Astrocyte (in vitro differentiated cells and primary cell): ENCODE measurements at places on chromosomes 6 and 20.

GRCh38 chr6:82954356-82954755 lies 111.3 kb downstream of the UBE3D start:
- no peak for DNase-seq

- no peak for DNase-seq
Measured at GRCh38 chr20:1945660-1946059, 48.2 kb downstream of the PDYN start.

DNA sequence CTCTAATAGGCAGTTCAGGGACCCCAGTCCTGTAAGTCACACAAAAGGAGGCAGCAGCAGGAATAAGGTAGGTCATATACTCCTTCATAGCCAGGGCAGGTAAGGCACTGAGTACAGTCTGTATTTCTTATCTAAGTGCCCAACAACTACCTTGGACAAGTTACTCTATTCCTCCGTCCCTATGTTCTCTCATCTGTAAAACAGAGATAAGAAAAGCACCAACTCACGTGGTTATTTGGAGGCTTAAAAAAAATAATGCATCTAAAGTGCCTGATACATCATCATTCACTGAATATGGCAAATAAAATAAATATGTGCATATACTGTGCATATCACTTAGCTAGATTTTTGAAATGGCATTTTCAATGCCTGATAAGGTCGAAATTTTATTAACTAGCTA lies 298.1 kb upstream of the CDYL start:
- DNase-seq, result no peak

DNA sequence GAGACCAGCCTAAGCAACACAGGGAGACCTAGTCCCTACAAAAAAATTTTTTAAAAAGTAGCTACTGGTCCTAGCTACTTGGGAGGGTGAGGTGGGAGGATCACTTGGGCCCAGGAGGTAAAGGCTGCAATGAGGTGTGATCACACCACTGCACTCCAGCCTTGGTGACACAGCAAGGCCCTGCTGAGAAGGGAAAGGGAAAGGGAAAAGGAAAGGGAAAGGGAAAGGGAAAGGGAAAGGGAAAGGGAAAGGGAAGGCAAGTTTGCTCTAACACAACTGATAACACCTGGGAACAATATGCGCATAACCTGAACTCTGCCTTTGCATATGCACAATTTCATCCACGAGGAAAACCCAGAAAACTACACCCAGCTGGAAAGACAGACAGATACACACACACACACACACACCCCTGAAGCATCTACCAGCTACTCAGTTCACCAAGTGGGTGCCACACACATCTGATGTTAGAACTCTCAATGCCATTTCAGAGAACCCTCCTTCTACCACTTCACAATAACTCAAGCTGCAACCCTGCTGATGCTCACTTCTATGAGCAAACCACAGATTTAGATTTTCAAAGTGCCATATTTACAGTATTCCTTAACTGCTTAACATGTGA lies 19.1 kb downstream of the B4GALT5 start:
- no peak for DNase-seq

GRCh38 chr6:79941489-79942151 lies 5.7 kb downstream of the ELOVL4 start:
- no peak for DNase-seq

DNA sequence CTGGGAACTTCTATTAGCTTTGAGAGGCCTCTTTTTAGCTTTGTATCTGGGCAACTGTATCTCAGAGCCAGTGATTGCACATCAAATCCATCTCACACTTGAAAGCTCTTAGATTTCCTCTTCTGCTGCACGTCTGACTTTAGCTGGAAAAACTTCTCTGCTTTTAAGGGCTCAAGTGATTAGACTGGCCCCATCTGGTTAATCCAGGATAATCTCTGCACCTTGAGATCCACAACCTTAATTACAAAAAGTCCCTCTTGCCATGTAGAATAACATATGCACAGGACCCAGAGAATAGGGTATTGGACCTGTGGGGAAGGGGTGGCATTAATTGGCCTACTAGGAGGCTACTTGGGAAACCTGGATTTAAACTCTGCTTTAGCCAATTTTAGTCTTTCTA lies 24.2 kb downstream of the KLHL31 start:
- no peak for DNase-seq

GRCh38 chr20:34990661-34991214 lies 35.1 kb downstream of the MYH7B start:
- DNase-seq, result no peak

DNA sequence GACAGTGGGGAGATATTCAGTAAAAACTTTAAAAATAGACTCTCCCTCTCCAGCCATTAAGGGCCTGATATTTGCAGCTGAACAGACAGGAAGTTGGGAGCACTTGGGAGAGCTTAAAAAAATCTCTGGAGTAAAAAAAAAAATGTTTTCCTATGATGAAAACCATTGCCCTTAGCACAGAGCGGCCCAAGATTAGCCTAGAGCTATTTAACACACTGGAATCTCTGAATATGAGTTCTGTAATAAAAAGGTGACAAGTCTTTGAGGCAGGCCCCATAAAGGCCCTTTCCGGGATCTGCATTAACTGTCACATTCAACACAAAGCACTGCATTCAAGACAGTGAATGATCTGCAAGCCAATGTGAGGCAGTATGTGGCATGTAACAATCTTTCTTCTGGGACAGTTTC lies 393.7 kb downstream of the ZFAND3 start:
- no peak for DNase-seq

- peak; percentile 91 for DNase-seq
Measured at GRCh38 chr6:14542670-14543366, 425.2 kb downstream of the CD83 start.

DNA sequence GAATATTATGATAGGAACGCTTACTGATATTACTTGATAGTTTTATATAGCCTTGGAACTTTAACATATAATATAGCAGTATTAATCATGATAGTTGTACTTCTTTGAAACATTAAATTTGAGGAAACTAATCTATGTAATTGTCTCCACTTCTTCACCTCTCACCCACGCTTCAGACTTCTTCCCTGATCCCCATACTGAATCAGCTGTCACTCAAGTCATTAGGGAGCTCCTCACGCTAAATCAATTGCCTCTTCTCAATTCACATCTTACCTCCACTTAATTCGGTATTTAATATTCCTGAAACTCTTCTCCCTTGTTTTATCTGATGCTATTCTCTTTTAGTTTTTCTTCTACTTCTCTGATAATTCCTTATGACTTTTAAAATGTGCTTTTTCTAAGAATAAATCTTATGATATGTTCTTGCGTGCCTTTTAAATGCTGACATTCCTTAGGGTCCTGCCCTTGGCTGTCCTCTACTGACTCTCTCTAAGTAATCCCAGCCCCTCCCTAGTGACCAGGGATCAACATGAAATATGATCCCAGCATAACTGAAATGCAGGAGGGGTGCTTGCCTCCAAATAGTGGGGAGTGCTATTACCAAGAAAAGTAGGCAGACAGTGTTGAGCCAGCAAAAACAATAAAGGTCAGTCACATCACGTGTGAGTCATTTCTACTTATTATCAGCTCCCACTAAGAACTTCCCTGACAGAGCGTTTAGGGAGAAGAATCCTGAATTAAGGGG lies 9.9 kb downstream of the ANKRD66 start:
- no peak for DNase-seq

DNA sequence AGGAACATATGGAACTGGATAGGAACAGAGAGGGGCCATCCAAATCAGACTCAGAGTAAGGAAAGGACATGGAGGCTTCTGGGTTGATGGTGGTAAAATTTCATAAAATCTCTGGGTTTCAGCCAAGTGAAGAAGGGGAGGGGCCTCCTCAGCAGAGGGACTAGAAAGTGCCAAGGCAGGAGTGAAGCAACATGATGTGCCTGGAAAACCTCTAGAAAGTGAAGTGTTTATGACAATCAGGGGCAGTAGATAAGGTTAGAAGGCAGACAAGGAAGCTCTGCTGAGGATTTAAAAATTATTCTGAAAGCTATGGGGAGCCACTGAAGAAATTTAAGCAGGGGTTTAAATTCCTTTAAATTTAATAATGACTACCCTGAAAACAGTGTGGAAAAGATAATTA lies 126.0 kb upstream of the TENT5A start:
- DNase-seq, result no peak

DNA sequence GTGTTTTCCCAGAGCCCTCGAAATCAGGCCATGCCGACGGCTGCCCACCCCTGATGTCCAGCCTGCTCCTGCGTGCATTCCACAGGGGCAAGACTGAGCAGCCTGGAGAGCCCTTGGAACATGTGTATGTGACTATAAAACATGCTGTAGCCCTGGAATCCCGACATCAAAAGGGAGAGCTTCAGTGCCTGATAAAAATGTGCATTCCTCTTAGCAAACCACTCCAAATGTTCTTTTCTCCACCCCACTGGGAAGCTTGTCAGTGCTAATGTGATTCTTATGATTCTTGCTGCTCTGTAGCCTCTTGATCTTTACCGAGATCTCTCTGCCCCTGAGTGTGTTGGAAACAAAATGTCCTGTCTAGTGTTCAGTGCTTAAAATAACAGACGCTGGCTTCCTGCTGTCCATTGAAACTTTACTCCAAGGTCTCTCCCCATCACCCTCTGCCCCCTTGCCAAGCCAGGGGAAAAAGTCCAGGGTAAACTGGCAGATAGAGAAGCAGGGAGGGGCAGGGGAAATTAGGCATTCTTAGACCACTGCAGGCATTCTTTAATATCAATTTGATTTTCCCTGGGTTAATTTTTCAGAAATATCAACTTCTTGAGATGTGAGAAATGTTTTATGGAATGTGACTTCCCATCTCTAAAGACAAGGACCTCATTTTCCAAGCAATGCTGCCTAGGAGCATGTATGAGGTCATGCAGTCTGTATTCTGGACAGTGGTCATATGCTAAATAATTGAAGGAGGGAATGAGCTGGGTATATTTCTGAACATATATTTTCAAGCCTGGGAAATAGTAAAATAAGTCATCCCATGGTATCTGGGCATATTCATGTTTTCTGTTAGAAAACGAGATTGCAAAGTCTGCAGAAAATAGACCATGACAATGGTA lies 73.8 kb upstream of the ISM1 start:
- no peak for DNase-seq

GRCh38 chr20:49893242-49894072 lies 21.9 kb downstream of the SPATA2 start:
- DNase-seq, result no peak

DNA sequence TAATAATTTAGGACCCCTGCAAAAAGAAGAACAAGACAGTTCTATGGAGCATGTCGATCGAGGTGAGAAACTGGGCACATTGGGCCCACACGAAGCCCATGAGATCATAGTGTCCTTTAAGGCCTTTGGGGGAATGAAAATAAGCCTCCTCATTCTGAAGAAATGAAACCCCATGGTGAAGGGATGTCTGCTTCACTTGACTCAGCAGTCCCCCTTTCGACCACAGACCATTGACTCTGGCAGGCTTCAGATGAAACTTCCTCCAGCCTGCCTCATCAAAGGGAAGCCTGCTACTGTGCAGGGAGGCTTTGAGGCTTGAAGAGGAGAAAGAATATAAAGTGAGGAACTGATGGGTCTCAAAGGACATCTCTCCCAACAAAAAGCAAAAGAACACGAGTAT lies 144.2 kb upstream of the FBXL4 start:
- DNase-seq, result no peak

DNA sequence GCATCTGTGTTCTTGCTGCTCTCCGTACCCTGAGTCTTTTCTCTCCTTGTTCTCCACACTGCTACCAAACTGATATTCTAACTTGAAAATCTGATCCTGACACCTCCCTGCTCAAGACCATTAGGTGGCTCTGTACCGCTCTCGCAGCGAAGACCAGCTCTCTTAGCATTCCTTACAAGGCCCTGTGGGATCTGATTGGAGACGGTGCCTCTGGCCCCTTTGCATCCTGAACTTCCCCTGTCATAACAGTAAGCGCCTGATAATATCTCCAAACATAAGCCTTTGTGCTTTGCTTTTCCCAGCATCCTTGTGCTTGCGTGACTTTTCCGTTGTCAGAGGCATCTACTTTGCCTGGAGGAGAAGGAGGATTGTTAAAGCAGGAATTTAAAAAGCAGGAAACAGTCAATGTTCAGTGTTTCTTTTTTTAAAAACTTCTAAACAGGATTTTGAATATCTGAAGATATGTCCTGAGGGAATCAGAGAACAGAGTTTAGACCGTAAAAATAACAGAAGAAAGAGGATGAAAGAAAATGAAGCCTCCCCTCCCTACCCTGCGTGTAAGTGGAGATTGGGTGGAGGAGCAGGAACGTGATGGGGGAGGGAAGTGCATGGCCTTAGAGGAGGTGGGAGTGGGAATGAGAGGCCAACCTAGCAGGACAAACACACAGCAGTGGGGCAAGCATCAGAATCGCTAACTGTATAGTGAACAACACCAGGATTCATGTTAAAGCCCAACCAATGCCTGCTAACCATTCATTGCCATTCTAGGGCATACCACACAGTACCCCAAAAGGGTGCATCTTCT lies 89.2 kb upstream of the STMND1 start:
- DNase-seq, result peak; percentile 46

- peak; percentile 10 for DNase-seq
Measured at GRCh38 chr6:69907981-69908498, 41.7 kb downstream of the COL19A1 start.

- no peak for DNase-seq
Measured at GRCh38 chr6:75350156-75350555, 65.6 kb upstream of the TMEM30A start.

- DNase-seq, result no peak
Measured at GRCh38 chr6:53067849-53068361, 2.7 kb downstream of the FBXO9 start.

DNA sequence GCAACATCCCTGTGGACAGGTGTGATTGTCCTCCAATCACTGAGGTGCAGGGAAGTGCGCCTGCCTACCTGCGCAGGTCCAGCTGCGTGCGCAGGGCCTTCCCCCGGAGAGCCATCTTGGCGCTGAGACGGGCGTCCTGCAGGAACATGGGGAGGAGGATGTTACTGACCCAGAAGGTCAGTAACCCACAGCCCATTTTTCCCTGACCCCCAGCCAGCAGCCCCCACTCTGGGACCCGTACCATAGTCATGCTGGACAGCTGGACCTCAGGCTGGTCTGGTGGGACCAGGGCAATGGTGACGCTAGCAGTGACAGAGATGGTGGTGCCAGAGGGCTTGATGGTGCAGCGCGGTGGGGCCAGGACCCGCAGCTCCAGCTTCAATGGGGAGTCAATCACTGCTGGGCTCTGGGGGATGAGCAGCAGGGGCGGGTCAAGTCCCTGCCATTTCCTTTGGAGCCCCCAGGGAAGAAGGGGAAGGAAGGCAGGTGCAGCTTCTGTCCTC lies 9.7 kb downstream of the PLTP start:
- DNase-seq, result no peak

DNA sequence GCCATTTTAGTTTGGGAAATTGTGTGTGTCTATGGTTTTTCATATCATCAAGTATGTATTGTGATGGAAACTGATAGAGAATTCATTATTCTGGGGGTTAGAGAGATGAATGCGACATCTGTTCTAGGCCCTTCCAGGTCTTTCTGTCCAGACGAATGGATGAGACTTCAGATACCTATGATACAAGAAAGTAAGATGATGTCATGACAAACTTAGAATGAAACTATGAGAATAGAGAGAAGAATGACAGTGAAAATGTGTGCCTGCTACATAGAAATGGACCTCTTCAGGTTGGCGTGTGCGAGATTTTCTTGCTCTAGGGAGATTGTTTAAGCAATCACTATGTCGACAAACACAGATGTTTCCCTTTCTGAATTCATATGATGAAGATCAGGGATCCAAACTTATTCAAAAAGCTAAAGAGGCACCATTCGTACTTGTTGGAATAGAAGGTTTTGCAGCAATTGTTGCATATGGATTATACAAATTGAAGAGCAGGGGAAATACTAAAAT lies 76.1 kb downstream of the SCAND1 start:
- DNase-seq, result no peak
